ENCODE measurements at places on chromosomes 1 and 21.
A peak's percentile ranks its signal among the peaks of the same experiment; 100 is the strongest.

- DNase-seq, result no peak
Measured at GRCh38 chr1:145828367-145829026, 4.5 kb downstream of the POLR3C start.

GRCh38 chr1:19034721-19035120, 78.2 kb upstream of the IFFO2 start:
- no peak for DNase-seq

DNA sequence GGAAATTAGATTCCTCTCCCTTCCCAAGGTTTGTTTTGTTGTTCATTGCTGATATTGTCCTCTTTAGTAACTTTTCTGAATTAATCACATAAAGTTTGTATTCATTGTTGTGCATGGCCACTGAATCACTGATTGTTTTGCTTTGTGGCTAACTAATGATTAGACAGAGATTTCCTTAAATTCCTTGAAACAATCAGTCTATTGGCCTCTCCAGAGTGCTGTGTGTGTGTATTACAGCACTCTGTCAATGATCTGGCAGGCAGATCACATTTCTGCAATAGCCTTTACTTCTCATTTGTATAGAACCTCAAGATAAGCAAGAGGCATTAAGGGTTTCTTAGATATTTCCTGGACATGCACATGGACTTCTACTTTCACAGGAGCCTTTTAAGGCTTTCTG, 78.6 kb downstream of the DUSP10 start:
- no peak for DNase-seq

GRCh38 chr1:237045278-237046016, 3.5 kb downstream of the RYR2 start:
- DNase-seq, result no peak

GRCh38 chr1:231186356-231187115, 24.7 kb downstream of the TRIM67 start:
- DNase-seq, result no peak

- DNase-seq, result no peak
Measured at GRCh38 chr21:33157303-33157702, 72.4 kb upstream of the IFNAR2 start.

GRCh38 chr1:244863491-244864252, 671 bp downstream of the HNRNPU start:
- peak; percentile 40 for DNase-seq

DNA sequence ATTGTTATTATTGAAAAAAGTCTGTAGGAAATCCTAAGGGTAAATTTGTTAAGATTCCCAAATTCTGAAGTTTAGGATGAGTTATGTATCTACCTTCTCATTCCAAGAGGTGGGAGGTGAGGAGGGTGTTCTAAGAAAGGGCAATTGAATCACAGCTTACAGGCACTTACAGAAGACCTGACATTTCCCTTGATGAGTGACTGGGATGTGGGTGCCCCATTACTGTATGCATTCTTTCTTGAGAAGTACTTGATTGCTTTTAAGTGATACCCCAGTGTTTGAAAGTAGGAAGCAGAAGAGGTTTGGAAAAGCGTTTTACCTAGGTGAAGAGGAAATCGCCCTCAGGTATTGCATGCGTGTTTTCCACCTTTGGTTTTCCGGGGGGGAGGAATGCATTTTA, 87.0 kb upstream of the ADAR start:
- no peak for DNase-seq

GRCh38 chr1:230169454-230170152, 102.6 kb downstream of the GALNT2 start:
- no peak for DNase-seq

- peak; percentile 39 for DNase-seq
Measured at GRCh38 chr1:160097151-160097910, 1.1 kb downstream of the IGSF8 start.

- DNase-seq, result no peak
Measured at GRCh38 chr1:159612211-159612885, 24.7 kb downstream of the APCS start.

- DNase-seq, result no peak
Measured at GRCh38 chr1:154483941-154484803, 17.8 kb upstream of the TDRD10 start.

DNA sequence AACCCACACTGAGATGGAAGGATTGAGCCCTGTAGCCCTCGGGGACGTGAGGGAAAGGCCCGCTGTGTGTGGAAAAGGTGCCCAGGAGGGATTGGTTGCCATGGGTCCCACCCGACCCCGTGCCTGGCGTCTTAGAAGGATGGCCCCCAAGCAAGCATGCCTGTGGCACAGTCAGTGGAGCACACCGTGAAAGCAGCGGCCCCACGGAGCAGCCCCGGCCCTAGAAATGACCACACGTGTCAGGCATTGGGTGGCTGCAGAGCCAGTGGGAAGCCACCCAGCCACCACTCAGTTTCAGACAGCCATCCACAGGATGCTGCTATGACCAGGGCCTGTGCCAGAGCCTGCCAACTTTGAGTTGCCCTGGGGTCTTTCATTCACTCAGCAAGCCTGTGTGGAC, 13.3 kb upstream of the EPHA8 start:
- no peak for DNase-seq

- DNase-seq, result peak; percentile 90
Measured at GRCh38 chr1:100037927-100038659, 68.3 kb downstream of the SLC35A3 start.

DNA sequence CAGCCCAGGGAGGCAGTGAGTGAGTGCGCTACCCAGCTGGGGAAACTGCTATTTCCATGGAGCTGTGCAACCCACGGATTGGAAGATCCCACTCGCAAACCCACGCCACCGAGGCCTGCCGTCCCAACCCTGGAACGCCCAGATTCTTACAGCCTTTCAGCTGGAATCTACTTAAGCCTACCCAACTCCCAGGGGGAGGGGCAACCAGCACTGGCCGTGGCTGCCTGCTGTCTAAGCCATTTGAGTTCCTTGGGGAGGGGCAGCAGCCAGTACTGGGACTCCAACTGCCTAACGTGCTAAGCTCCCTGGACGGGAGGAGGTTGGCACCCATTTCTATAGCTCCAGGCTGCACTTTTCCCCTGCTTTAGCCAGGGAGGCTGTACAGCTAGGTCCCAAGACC, 27.1 kb upstream of the ZNF669 start:
- DNase-seq, result no peak

- no peak for DNase-seq
Measured at GRCh38 chr1:90964444-90965035, 57.3 kb downstream of the ZNF644 start.

GRCh38 chr1:33438364-33439160, 7.7 kb upstream of the PHC2 start:
- DNase-seq, result no peak

DNA sequence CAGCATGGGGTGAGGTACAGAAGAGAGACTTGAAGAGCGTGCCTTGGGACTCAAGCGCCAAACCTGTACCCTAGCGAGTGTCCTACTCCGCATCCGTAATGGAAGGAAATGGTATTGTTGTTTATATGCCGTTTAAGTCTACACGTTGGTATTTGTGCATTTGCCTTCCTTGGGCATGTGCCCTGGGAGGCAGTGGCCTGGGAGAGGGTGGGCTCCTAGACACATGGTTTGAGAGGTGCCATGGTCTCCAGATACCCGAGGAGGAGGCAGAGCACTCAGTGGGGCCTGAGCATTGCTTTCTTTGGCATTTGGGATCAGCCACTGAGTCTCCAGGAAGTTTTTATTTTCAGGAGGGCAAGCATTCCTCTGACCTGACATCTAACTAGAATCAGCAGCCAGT, 6.5 kb downstream of the ZNF672 start:
- no peak for DNase-seq

GRCh38 chr1:166813508-166814223, 25.6 kb upstream of the POGK start:
- DNase-seq, result no peak

DNA sequence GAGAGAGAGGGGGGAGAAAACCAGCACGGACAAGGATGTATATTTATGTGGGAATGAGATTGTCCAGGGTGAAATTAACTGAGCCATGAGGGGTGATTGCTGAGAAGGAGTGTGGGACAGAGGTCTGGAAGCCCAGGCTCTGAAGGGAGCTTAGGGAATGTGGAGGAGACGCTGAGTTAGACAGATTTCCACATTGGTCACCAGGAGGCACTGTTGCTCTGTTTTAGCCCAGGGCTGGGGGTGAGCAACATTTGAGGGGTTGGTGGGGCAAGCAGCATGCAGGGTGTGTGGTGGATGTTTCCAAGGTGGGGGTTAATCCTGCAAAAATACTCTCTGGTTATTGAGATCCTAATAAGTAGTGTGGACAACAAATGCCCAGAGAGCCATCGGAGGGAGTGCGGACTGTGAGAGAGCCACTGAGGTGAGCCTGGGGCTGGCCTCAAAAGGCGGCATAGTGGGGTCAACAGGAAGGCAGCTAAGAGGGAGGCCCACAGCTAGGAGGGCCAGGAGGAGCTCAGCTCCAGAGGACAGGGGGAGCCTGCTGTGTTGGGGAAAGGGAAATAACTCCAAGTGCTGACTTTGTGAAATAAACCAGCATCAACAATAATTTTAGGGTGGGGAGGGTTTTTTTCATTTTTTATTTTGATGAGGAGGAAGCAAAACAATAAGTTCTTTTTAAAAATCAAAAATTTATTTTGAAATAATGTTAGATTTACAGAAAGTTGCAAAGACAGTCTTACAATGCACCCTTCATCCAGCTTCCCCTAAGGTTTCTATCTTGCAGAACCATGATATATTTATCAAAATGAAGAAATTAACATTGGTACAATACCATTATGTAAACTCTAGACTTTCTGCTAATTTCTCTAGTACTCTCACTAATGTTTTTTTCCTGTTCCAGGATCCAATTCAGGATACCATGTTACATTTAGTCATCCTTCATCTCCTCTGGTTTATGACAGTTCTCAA, 82.8 kb upstream of the CD34 start:
- no peak for DNase-seq

DNA sequence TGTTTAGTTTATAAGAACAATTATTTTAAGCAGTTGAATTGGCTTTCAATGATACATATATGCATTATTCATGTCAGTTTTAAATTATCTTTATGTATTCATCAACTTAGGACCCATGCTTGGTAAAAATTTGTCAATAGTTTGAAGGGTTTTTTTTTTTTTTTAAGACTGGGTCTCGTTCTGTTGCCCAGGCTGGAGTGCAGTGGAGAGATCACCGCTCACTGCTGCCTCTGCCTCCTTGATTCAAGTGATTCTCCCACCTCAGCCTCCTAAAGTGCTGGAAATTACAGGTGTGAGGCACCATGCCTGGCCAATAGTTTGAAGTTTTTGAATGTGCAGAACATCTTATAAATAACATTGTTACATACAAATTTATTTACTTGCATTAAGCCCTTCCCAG, 1671.0 kb upstream of the B3GALT2 start:
- no peak for DNase-seq

DNA sequence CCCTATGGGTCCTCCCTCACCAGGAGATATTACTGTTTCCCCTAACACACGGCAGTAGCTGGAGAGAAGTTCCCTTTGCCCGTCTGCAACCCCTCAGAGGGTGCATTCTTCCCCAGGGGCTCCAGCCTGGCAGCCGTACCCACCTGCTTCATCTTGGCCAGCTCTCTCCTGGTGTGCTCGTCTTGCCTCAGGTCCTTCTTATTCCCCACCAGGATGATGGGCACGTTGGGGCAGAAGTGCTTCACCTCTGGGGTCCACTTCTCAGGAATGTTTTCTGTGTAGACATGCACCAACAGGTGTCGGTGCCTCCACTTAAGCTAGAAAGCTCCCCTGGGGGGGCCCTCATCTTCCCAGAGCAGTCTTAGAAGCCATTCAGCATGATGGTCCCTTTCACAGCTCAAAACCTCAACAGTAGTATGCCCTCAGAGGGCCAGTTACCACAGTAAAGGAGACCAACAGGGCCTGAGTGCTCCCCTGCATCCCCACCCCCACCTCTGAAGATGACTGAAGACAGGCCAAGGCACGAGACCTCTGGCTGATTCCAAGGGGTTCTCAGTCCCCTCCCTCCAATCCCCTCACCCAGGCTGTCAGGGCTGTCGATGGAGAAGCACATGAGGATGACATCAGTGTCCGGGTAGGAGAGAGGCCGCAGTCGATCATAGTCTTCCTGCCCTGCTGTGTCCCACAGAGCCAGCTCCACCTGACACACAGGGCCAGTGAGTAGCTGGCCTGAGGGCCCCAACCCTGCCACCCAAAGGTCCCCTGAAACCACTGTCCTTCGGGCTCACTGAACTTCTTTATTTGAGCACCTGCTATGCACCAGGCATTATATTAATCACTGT, 4.3 kb downstream of the RHOC start:
- DNase-seq, result no peak

- no peak for DNase-seq
Measured at GRCh38 chr21:21612466-21612865, 614.3 kb downstream of the NCAM2 start.

DNA sequence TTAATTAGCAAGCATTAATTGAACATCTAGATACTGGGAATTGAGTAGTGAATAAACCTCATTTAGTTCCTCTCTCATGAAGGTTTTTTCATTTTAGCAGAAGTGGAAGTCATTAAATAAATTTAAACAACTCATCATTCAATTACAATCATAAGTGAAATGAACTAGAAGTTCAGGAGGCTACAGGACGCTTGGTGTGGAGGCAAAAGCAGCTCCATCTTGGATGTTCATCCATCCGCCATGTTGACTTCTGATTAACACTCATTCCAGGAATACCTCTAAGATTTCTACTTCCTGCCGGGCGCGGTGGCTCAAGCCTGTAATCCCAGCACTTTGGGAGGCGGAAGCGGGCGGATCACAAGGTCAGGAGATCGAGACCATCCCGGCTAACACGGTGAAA, 11.5 kb upstream of the NTPCR start:
- no peak for DNase-seq

DNA sequence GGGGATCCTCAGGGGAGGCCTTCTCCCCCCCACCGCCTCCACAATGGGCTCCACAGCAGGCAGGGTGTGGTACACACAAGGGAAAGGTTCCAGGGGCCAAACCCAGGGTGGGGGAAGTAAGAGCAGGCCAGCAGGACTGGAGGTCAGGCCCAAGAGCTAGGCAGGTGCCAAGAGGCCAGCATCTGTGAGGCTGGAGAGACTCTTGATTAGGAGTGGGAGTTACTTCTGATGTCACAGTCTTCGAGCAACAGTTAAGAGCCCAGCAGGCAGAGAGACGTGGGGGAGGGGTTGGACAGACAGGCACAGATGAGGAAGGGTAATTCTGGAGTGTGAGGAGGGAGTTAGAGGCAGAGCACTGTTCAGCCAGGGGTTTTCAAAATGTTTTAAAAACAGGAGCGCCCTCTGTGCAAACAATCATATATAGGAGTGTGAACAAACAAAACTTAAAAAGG, 55.8 kb downstream of the SLC9A1 start:
- DNase-seq, result no peak

GRCh38 chr1:1862905-1863547, 27.9 kb downstream of the GNB1 start:
- no peak for DNase-seq
